ENCODE measurements at places on chromosomes 4 and X. TPM values are rescaled to one million over a fixed set of nuclear protein-coding genes. Genes with fewer than 3 reads are reported as not detected.

DNA sequence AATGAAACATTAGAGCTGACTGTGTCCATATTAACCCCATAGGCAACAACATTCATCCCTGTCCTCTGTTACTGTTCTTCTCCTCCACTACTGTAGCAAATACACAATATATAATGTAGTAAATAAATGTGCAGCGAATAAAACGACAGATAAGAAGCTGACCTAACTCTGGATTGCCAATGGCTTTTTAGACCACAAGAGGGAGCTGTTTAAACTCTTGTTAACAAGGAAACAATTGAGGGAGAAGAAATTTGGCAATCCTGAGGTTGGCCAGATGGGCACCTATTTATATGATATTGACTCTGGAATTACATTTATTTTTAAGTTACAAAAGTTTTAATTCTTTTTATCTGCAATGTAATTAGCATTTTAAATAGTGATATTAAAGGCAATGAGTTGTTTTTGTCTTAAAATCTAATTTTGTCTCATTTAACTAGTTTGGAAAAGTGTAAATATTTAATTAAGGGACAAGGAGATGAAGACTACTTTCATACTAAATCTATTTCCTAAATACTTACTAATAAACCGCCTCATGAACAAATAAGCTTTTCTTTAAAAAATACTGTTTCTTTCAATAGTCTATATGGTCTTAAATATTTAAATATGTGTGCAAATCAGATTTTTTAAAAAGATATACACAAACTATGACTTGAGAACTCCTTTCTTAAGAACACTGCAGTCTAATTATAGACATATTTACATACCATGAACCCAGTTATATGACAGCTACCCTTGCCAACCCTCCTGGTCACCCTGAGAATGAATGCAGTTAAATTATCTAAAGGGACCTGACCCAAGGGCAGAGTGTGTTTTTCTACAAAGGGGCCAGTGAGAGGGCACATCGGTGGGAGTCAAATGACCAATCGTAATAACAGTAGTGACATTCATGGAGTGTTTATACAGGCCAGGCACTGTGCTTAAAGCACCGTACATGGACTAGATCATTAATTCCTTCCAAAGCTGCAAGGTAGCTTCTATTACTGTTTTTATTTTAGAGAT lies 52.9 kb upstream of the HPF1 start:
- no peak for DNase-seq

RAI2 gene
- 15.9 TPM for total RNA-seq

DNA sequence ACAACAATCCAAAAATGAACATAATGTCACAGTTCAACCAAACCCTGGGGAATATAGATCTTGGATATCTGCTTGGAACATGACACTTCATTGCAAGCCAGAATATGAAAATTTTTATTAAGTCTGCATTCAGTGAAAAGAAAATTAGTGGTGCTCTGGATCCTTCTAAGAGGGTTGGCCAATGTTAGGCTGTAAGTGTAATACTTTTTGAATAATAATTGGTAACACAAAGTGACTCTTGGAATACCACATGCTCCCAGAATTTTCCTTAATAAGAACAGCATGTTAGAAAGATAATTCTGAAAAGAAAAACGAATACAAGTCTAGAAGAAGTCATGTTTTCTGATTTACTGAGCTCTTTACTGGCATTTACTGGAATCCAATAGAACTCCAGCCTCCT lies 175.8 kb downstream of the RASL11B start:
- no peak for DNase-seq

CSTF2 gene
- total RNA-seq = 8.2 TPM

DNA sequence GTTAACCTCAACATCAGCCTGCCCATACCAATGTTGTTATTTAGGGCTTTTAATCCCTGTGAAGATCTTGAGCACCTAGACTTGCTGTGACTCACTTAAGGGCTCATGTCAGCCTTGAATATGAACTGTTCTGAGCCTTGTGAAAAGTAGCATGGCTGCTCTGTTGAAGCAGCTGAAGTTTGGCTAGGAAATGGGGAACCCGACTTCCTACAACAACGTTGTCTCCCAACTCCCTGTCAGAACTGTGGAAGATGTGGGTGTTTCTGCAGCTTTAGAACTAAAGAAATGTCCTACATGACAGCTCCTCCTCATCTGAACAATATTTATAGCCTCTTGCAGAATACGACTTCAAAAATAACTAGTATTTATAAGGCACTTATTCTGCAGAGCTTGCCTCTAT lies 27.5 kb downstream of the STOX2 start:
- no peak for DNase-seq

DNA sequence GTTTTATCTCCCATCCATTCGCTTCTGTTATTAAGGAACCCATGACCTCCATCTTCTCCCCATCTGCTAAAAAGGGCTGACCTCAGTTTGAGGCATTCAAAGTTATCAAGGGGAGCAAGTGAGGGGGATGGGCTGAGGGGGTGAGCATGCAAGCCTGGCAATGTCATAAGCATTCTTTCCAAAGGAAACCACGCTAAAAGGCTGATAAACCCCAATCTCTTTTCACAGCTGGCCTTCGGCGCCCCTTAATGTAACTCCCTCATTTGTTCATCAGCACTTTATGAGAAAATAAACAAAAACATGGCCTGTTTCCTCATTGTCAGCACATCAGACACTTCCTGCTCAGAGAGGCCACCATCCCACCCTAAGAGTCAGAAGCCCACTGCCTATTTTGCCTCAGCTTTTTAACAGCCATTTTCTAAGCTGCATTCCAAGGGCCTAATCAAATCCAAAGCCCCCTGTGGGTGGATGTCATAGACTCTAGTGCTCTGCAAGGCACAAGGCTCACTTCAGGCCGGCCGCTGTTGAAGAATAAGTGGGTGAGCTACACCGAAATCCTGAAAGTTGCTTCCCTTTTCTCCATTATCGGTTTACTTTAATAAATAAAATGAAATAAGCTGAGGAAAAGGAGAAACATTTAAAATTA lies 92.0 kb upstream of the SRD5A3 start:
- DNase-seq = no peak

DNA sequence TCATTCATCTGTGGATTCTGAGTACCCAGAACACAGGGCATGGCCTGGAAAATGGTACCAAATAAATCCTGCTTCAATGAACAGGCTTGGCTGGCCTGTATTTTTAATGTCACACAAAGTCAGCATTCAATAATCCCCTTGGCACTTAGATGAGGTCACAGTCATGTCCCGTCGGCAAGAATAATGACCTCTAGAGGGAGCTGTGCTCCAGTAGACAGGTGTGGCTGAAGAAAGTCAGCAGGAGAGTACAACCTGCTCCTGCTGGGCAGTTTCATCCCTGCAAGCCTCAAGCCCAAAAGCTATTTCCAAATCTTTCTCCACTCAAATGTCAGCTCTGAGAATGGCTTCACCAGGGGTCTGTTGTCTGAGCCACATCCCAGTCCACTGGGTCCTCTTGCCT lies 404.0 kb upstream of the F9 start:
- DNase-seq = no peak

GRCh38 chr4:36256398-36256891 lies 12.1 kb upstream of the ARAP2 start:
- no peak for DNase-seq

Data from mesenteric fat pad (tissue), 1 donor.